ENCODE measurements at places on chromosomes 2 and 18. TPM values are rescaled to one million over a fixed set of nuclear protein-coding genes. Genes with fewer than 3 reads are reported as not detected.

GRCh38 chr2:235852526-235852920 lies 315.7 kb downstream of the GBX2 start:
- no peak for DNase-seq

KLHL41 gene
- 0.05 TPM for polyA plus RNA-seq

DNA sequence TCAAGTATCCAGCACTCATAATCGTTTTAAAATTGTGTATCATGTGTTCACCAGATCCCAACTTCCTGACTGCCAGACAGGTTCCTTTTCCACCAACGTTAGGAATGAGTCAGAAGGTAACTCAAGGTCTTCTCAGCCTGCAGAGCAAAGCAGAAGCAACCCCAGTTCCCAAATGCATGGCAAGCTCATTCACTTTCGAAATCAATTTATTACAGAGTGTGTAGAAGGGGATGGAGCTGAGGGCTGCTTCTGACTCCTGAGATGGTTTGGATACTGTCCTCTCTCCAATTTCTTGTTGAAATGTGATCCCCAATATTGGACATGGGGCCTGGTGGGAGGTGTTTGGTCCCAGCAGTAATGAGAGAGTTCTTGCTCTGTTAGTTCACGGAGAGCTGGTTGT lies 114.5 kb downstream of the PIEZO2 start:
- no peak for DNase-seq

CPLX4 gene
- polyA plus RNA-seq = not detected
